Psoas muscle (tissue), 8 donors: ENCODE measurements at places on chromosomes 12 and 14. TPM values are rescaled to one million over a fixed set of nuclear protein-coding genes. Genes with fewer than 3 reads are reported as not detected.

KLRD1 gene
- 1.1 TPM for total RNA-seq

SDR39U1 gene
- 75.2 TPM for total RNA-seq

CLEC4D gene
- total RNA-seq: not detected

EIF2S3B gene
- total RNA-seq: 0.20 TPM

FGF6 gene
- total RNA-seq: 12.2 TPM

MNAT1 gene
- 74.3 TPM for total RNA-seq
